ENCODE measurements at places on chromosomes 2 and 18.

DNA sequence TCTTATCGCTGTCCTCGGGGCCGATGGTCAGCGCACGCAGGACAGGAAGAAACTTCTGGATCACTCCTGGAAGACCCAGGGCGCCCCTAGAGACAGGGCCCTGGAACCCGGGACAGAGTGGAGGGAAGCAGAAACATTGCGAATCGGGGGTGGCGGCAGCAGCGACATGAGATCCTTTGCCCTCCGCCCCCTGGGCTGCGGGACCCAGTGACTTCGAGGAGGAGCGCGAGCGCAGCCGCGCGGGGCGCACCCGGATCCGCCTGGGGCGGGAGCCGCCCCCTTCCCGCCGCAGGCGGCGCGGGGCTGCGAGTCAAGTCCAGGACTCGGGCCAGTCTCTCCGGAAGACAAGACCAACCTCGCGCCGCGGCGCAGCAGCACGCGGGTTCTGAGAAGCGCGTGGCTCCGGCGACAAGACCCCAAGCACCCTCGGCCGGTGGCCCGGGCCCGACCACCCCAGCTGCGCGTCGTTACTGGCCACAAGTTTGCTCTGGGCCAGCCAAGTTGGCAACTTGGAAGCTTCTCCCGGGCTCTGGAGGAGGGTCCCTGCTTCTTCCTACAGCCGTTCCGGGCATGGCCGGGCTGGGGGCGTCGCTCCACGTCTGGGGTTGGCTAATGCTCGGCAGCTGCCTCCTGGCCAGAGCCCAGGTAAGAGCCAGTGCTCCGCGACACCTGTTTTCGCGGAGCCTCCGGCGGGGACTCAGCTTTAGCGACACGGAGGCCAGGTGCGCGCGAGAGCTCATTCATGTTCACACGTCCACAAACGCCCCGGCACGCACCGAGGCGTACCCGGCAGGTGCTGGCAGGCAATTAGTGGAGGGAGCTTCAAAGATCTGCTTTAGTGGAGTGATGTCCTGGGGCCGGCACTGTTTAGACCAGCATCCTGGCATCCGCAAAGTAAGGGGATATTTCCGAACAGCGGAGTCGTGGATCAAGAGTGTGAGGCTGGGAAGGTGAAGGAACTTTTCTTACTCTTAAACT, at the start of gene PTH2R:
PTH2R (plus strand) TSS at position 319 of the 978 bp plus-strand sequence; CDS start at position 571, 252 bp downstream.
- no peak for DNase-seq

GRCh38 chr2:10490806-10491291, 42.7 kb upstream of the ODC1 start:
- DNase-seq, result no peak

- no peak for DNase-seq
Observed at GRCh38 chr2:163970058-163970813, 234.4 kb upstream of the FIGN start.

- DNase-seq, result no peak
Observed at GRCh38 chr2:239309398-239310245, 91.2 kb downstream of the HDAC4 start.

DNA sequence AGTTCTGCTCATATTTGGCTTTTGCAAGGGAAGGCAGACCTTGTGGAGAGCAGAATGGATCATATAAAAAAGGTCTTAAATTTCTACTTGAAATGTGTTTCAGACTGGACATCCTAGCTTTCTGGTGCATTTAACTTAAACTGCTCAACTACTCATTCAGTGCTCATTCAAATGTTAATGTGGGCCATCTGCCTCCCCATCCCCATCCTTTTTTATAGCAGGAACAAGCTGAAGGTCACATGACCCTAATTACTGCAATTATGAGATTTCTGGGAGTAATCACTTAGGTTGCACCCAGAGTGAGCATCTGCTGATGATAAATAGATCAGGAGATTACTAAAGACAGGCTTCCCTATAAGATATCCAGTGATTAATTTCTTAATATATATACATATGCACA, 96.1 kb downstream of the MAP2 start:
- DNase-seq, result no peak

DNA sequence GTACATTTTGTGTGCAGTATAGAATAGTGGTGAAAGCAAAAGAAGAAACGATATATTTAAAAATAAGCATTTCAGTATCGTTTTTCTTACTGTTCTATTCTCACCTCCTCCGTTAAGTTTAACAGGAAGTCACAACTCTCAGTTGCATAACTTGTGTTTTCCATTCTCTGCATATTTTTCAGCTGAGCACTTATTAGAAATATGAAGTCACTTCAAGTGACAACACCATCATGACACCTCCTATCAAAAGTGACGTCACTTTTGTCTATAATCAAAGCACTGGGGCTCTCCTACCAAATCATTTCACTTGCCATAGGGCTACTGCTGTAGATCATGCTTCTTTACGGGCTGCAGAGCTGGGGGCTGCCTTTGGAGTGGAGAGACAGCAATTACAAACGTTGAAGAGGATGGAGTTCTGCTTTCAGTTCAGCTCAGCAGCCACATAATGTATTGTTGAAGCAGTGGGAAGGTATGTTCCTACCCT, 36.3 kb downstream of the STAT4 start:
- DNase-seq, result no peak

- no peak for DNase-seq
Observed at GRCh38 chr2:15858466-15858865, 81.9 kb upstream of the MYCN start.

DNA sequence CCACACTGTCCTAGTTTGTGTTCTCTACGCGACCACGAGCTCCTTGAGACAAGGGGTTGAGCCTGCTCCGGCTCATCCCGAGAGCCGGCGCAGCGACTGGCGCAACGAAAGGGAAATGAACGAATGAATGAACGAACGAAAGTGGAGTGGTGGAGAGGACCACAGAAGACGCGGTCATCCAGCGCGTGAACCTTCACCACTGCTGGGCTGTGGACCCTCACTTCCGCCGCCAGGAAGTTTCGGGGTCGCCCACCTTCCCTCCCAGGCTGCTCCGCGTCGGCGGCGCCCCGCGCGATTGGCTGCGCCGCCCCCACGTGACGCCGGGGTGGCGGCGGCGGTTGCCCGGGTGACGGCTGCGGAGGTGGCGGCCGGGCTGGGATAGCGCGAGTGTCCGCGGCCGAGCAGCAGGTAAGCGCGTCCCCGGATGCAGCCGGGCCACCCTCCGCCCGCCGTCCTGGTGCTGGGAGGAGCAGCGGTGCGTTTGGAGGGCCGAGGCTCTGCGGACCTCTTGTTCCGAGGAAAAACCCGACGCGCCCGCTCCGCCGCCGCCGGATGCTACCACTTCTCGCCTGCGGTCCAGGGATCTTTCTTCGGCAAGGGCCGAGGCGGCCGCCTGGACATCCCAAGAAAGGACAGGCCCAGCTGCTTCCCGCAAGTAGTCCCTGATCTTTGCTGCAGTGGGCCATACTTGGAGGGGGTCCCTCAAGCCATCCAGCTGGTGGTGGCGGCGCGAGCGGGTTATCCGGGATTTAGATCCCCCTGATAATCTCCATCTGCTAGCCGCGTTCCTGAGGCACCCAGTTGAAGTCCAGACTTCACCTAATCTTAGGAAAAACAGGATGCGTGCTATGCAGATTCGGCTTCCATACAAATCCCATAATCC, at the start of gene ARMC9:
ARMC9 (plus strand) TSS at position 341 of the 883 bp plus-strand sequence. CDS start 7,608 bp downstream, outside the sequence.
- DNase-seq, result peak; percentile 51

DNA sequence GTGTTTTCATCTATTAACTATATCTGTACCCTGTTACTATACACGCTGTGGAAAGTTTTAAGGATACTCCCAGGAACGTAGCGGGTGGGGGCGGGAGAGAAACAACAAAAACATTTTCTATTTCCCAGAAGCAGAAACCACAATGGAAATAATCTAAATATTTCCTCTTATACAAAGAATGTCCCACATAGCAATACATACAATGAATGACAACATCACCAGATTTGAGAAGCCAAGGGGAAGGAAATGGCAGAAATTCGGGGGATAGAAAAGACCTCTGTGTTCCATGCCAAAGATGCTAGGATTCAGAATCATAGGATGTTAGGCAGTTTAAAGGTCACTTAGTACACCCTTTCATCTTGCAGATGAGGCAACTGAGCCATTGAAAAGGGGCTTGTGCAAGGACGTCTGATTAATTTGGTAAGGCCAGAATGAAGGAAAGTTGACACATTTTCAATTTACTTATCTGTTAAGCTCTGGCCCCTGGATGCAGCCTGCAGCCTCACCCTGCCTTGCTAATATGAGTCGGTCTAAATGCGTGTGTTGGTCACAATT, 41.1 kb upstream of the SCYGR1 start:
- DNase-seq, result no peak

DNA sequence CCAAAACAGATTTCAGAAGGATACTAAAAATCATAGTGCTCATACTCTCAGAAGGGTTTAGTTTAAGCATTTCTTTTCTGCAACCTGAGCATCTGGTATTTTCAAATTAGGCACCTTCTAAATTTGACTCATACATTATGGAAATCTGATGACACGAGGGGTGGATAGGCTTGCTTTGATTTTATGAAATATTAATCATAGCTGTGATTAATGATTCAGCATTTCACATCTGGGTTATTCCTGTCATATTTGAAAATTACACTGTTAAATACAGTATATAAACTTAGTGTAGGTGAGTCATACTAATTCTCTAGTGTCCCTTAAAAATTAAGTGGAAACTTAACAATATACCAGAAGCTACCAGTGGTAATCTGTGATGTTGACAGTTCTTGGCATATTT, 47.7 kb downstream of the MRPS9 start:
- DNase-seq, result no peak

DNA sequence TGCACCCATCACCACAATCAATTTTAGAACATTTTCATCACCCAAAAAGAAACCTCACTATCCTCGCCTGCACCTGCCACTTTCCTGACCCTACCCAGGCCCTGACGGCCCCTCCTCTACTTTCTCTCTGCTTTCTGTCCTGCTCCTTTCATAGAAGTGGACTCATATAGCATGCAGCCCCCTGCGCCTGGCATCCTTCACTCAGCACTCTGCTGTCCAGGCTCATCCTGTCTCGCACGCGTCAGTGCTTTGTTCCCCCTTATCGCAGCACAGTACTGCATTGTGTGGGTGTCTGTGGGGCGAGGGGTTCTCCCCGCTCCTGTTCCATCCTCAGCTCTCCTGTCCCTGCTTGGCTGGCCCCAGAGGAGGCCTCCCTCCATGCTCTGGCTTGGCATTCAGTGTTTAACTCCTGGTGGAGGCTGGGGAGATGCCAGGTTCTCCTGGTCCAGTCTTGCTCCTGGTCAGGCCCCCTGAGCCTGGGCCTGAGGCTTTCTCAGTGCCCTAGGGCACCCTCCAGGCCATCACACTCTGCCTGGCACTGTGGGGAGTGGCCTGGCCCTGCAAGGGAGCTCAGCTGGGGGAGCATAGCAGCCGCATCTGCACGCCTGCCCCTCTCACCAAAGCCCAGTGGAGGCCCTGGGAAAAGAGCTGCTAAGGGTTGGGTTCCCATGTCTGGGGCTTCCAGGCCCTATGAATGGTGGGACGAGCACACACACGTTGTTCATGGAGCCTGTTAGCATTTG, 6.6 kb upstream of the TUBB6 start:
- DNase-seq, result no peak

GRCh38 chr2:220275454-220275853, 648.0 kb downstream of the SLC4A3 start:
- no peak for DNase-seq

GRCh38 chr2:57987835-57988573, 58.6 kb upstream of the VRK2 start:
- DNase-seq, result no peak

DNA sequence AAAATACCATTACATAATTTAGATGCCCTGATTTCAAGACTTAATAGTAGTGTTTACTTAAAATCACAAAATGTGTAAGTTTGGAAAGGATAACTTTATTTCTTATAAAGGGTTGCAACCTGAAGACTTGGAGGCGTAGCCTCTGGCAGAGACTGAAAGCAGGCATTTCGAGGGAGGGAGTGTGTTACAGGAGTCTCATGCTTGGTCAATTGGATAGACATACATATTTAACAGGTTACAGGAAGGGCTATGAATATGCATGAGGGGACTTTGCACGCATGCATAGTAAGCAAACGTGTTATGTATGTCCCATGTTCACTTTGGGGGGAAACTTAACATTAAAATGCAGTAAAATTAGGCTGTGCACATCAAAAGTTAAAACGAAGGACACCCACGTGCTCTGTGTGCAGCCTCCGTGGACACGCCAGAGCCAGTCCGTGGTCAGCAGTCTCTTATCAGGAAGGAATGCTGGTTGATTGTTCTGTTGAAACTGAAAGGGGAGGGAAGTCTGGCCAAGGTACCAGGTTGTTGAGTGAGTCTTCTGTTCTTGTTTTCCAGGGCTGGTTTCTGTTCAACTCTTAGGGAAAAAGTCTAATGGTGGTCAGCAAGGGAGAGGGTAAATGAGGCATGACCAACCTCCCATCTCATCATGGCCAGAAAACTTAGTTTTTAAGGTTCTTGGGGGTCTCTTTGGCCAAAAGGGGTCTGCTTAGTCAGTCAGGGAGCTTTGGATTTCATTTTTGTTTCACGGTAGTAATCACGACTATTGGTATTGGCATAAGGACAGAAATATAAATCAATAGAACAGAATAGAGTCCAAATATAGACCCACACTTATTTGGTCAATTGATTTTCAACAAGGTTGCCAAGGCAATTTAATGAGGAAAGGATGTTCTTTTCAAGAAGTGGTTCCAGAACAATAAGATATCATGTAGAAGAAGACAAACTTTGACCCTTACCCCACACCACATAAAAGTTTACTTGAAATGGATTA, 121.9 kb downstream of the MCFD2 start:
- DNase-seq, result no peak

GRCh38 chr2:121810959-121811853, 55.8 kb downstream of the TSN start:
- no peak for DNase-seq

GRCh38 chr2:219254590-219255201, 978 bp upstream of the TUBA4A start:
- no peak for DNase-seq

DNA sequence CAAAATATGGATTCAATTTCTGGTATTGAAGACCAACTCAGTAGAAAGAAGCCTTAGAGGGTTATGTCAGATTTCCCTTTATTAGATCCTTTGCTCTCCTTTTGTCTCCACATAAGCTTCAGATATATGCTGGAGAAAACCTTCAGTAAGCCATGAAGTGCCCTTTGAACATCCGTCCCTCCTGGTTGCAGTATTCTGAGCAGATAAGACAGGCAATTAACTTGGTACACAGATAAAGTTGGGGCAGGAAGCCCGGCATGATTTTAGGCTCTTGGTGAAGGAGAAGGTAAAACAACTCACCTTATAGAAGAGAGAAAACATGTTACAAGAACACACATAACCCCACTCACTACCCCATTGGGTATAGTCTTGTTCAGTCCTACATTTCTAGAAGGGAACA, 76.4 kb downstream of the SRD5A2 start:
- DNase-seq, result no peak

DNA sequence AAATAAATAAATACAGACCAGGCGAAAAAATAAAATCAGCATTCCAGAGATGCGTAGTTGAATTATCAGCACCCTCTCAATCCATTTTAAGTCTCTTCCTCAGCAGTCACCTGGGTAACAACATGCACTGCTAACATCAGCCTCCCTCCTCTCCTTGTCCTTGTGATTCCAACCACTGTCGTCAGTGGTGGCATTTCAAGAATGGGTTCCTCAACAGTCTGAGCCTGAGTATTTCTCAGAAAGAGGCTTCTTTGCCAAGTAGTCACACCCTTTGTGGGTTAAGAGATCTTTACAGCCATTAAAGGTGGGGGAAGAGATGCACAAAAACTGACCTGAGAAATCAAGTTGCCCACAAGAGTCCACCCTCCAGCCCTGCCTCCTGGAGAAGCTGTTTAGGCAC, 39.0 kb downstream of the NOL10 start:
- no peak for DNase-seq
